T-helper 2 cell (primary cell): ENCODE measurements at places on chromosomes 13 and 19.

DNA sequence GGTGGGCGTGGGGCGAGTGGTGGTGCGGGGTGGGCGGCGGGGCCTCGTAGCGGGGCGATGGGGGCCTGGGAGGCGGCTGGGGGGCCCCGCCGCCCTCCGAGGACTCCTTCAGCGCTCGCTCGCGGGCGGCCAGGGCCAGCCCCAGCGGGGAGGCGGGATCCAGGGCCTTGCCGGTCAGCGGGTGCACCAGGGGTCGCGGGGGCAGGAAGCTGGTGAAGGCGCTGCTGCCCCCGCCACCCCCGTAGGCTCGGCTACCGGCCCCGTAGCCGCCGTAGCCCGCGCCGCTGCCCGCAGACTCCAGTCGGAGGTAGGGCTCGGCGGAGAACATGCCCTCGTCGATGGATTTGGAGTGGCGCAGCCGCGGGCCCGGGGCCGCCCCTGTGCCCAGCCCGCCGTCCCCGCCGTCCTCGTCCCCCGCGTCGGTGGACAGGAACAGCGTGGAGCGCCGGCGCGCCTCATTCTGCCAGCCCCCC is 18.6 kb downstream of the C19orf81 start:
- no peak for DNase-seq

GRCh38 chr13:84025824-84026223 is 143.6 kb upstream of the SLITRK1 start:
- no peak for DNase-seq

DNA sequence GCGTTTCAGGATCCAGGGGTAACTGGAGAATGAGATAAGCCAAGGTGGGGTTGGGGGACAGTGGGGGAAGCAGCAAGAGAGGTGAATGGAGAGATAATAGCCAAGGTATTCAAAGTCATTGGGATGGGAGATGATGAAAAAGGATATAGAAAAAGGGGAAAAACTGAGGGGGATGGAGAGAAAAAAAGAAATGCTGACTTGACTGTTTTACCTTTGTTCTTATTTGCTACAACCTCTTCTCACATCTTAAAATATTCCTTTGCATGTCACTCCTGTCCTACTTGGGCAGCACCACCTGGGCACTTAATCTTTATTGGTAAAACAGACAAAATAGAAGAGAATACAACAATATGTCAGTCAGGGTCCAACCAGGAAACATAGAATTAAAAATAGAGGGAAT is 56.0 kb upstream of the FNDC3A start:
- DNase-seq, result no peak

GRCh38 chr13:104140552-104140951 is 1074.3 kb upstream of the SLC10A2 start:
- DNase-seq, result no peak

DNA sequence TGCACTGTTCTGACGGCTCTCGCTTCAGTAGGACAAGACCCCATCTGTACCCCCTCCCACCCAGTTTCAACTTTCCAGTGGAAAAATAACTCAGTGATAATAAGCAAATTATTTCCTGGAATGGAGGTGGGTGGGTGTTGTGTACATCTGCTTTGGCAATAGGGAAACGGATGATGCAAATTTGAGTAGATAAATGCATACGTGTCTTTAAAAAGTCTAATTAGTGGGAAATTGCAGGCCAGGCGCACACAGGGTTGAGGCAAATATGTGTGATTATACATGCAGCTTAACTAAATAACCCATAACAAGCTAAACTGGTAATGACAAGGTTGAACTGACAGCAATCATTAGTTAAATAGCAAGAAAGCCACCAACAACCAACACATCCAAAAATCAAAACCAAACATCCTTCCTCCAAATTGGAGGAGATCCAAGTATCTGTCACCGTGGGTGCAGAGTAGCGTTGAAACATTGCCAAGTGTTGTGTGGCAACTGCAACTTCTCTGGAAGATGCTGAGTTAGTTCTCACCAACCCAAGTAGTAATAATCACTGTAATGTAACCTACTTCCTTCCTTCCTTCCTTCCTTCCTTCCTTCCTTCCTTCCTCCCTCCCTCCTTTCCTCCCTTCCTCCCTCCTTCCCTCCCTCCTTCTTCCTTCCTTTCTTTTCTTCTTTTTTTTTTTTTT is 54.6 kb downstream of the TRPM4 start:
- no peak for DNase-seq

DNA sequence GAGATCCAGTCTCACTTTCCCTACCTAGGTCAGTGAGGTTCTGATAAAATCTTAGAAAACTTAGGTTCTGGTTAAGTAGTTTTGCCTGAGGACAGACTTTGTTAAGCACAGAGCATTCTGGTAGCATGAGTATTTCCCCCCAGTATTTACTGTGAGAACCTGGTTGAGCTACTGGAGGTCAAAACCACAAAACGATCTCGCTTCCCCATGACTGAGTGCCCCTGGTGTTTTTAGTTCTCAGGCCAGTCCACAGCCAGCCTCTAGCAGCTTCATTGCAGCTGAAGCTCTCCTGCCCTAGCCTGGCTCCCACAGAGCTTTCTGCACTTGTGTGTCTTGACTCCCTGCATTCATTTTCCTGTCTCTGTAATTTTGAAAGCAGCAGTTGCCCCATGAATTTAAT is 1138.2 kb downstream of the UQCRFS1 start:
- DNase-seq, result no peak

DNA sequence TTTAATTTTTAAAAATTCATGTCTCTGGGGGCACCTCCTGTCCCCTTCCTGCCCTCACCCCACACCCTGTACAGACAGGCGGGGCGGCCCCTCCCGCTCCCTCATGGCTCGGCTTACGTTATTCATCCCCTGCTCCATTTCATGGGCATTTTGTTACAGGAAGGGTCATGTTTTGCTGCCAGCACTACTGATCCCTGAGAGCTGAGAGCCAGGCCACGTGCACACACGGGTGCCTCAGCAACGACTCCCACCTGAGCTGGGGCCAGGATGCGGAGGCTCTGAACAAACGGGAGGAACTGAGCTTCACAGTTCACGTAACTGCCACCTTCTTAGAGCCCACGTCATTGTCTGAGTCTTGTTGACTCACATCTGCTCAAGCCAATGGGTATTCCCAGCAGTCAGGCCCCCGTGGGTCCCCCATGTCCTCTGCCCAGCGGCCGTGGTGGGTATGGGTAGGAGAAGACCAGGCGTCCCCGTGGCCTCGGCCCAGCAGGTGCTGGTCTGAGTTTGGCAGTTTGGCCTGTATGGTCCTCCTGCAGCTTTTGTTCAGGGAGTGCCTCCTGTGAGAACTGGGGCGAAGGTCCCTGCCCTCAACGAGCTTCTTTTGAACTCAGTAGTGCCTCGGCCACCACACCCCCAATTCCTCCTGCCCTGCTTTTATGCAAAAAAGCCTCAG is 16.4 kb upstream of the TMEM255B start:
- DNase-seq, result no peak
